LNCaP clone FGC (cell line): ENCODE measurements at places on chromosomes 3 and 15.

DNA sequence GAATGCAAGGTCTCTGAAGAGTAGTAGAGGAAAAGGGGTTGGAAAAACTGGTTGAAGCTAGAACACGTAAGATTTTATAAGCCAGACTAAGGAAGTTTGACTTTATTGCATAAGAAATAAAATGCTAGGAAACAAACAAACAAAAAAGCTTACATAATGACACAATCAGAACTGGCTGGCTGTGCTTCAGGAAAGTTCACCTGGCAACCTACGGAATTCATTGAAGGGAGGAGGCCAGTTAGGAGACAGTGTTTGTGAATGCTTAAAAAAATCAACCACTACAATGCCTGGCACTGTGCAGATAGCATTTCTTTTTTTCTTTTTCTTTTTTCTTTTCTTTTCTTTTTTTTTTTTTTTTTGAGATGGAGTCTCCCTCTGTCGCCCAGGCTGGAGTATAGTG lies 1.9 kb upstream of the ICE2 start:
- DNase-seq, result peak; percentile 94

- DNase-seq, result no peak
These were observed 245.1 kb downstream of the PCCB start for GRCh38 chr3:136495213-136495612.

- no peak for DNase-seq
These were observed 46.1 kb downstream of the RFTN1 start for GRCh38 chr3:16467393-16467792.

GRCh38 chr15:50168783-50169411 lies 13.1 kb upstream of the SLC27A2 start:
- no peak for DNase-seq

DNA sequence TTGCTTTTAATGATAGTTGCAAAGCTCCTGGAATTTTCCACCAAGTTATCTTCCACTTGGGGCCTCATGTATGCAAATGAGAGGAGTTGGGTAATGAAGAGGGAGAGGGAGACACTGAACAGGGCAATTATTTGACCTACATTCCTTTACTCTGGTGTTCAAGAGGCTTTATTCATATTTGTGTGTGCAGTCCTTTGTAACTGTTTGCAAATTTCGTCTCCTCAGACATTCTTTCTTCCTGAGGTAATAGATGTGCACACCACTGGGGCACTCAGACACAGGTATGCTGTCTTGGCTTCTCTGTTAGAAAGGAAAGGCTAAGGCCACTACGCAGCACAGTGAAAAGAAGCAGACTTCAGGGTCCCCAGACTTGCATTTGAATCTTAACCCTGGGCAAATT lies 189.7 kb upstream of the IL12A start:
- DNase-seq, result no peak

DNA sequence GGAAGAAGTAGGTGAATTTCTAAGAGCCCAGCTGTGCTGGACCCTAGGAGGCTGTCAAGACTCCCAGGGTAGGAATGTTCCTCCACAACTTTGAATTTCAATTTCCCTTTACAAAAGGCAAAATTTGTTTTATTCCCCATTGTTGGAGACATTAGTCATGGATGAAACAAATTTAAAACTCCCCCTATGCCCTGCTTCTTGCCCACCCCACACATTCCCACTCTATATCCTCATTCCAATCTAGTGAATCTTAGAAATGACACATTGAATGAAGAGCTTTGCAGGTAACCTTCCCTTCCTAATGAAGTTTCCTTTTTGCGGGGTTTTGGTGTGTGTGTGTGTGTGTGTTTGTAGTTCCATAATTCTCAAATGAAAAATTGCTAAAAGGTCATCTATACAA lies 72.6 kb downstream of the CCNL1 start:
- no peak for DNase-seq

GRCh38 chr3:179688850-179689249 lies 36.0 kb downstream of the USP13 start:
- DNase-seq, result peak; percentile 70

DNA sequence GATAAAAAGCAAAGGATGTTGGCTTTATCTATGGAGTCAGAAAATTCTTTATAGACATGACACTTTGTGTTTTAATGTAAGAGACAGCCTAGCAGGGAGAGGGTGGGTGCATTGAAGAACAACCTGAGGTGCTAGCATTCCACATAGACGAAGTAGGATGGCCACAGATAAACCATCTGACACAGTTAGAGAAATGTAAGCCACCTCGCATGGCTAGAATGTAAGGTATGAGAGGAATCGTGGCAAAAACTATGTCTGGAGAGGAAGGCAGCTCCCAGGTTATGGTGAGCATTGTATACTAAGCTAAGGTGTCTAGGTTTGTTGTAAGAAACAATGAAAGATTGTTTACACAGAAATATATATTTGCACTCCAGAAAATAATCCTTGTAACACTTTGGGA lies 194.0 kb upstream of the SLITRK3 start:
- DNase-seq, result no peak

DNA sequence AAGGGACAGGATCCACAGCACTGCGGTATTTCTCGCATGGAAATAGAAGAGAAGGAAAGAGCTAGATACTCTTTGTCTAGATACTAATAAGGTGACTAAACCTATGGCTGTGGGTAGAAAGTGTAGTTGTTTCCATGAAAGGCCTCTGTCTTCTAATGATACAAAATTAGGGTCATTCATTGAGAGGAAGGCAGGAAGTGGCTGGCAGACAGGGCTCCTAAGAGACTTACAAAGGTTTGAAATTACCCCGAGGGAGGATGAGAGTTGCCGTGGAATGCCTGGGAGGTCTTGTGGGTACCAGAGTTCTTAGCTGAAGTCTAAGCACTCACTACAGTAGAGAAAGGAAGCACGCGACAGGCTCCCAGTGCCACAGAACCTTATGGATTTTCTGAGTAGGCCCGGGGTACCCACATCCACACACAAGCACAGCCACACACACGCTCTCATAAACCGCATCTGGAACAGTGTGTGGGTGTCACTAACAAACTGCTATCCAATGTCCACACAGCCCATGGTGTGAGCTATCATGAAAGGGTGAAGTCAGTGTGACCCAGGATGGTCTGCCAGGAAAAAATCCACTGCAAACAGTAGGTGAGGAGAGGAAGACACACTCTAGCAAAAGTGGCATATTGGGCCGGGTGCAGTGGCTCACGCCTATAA lies 221.4 kb downstream of the FAM43A start:
- DNase-seq, result no peak

DNA sequence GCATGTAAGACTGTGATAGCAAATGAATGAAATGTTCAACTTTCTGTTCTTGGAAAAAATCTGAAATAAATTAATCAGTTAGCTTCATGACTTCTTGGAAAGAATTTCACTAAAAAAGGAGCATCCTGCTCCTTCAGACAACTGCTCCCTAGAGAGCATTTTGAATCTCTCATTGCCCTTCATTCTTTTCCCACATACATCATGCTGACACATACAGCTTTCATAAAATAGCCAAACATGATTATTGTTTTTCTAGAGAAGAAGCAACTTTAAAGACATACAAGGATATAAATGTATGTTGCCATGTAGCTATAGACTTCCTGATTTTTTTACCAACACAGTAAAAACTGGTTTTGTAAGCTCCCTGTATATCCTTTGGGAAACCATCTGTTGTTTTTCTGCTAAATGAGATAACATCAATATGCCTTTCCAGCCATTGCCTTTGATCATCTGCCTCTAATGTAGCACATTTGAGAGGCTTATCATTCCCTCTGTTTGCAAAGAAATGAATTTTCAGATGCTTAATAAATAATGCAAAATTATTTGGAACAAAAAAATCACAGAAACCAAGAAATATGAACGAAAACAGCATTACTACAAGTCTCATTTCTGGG lies 248.2 kb upstream of the GPR149 start:
- DNase-seq, result peak; percentile 22

GRCh38 chr3:72960812-72961518 lies 35.6 kb upstream of the PPP4R2 start:
- DNase-seq, result peak; percentile 56

DNA sequence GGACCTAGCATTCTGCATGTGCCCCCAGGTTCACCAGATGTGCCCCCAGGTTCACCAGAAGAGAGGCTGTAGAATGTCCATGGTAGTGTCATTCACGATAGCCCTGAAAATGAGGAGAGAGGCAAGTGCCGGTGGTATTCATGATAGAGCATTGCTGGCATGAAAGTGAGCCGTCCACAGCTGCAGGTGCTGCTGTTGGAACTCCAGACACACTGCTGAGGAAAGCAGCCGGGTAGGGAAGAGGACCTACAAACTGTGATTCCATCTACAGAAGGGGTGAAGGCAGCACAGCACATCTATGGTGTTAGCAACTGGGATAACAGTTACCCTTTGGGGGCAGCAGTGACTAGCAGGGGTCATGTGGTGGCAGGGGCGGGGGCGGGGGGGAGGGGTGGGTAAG lies 125.0 kb upstream of the PLXNA1 start:
- DNase-seq, result no peak

GRCh38 chr15:91751611-91752010 lies 101.9 kb upstream of the SLCO3A1 start:
- DNase-seq, result no peak

- no peak for DNase-seq
These were observed 20.8 kb downstream of the SELENOT start for GRCh38 chr3:150623945-150624344.

DNA sequence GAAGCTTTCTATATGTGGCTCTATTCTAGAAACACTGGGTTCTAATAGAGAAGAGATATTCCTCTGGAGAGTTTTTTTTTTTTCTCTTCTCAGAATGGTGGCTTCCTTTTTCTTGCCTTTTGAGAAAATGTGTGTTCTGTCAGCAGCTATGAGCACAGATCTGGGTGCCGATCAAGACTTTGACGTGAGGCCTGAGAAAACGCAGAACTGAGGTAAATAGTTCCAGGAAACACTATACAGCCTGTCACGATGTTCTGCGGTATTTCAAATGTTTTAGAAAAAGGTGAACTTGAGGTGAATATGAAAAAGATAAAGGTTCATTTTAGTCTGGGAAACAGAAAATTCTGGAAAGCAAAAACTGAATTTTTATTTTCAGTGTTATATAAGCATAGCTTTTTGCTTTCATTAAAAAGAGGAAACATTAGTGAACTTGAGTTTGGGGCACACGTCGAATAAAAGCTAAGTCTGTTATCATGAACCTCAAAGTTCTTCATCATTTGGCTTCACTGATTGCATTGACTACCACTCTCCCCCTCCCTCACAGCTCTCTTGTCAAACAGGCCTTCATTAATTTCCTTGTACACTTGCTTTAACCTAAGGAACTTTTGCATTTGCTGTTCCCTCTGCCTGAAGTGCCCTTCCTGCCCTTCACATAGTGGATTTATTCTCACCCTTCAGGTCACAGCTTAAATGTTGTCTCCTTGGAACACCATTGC lies 265.1 kb downstream of the NFKBIZ start:
- DNase-seq, result no peak

DNA sequence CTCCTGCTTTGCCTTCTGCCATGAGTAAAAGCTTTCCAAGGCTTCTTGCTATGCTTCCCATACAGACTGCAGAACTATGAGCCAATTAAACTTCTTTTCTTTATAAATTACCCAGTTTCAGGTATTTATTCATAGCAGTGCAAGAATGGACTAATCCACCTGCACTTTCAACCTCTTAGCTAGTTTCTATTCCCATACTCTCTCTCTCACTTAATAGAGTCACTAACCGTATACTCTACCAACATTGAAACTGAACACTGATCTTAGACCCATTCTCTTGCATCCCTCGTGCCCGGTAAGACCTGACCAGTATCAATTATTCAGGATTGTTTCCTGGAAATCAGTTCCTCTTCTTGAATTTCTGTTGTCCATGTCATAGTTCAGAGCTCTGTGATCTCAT lies 92.7 kb upstream of the TMC3 start:
- DNase-seq, result no peak

GRCh38 chr3:106018102-106018501 lies 149.3 kb upstream of the CBLB start:
- DNase-seq, result no peak

- DNase-seq, result no peak
These were observed 42.9 kb downstream of the TIMP4 start for GRCh38 chr3:12115849-12116248.

GRCh38 chr15:58443308-58443707 lies 11.5 kb downstream of the LIPC start:
- no peak for DNase-seq

DNA sequence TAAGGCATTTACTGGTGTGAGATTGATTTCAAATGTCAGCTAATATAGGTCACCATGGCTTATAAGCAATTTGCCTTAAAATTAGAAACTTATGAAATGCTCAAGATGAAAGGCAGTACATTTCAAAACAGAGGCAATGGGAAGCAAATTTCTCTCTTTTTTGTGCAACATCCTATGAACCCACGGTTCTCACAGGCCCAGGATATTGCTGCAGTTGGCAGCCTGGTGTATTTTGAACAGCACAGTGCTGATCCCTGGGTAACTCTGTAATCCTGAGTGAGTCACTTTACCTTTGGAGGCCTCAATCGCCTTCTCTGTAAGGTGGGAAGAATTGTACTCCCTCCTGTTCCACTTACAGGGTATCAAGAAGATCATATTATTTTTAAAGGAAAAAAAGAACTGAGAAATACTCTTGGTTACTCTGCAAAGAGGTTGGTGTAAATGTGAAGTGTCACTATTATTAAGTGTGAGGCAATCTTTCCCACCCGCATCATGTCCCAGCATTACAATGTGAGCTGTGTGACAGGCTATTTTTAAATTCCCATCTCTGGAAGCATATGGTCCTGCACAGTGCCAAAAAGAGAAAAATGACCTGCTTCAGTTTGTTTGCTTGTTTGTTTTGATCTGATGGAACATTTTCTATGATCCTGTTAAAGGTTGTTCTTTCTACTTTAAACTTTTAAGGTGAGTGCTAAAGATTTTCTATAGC lies 190.1 kb upstream of the LPP start:
- DNase-seq, result no peak

GRCh38 chr15:64698823-64699222 lies 76.6 kb downstream of the RBPMS2 start:
- no peak for DNase-seq

GRCh38 chr3:123757281-123757940 lies 126.7 kb downstream of the MYLK start:
- DNase-seq, result no peak

DNA sequence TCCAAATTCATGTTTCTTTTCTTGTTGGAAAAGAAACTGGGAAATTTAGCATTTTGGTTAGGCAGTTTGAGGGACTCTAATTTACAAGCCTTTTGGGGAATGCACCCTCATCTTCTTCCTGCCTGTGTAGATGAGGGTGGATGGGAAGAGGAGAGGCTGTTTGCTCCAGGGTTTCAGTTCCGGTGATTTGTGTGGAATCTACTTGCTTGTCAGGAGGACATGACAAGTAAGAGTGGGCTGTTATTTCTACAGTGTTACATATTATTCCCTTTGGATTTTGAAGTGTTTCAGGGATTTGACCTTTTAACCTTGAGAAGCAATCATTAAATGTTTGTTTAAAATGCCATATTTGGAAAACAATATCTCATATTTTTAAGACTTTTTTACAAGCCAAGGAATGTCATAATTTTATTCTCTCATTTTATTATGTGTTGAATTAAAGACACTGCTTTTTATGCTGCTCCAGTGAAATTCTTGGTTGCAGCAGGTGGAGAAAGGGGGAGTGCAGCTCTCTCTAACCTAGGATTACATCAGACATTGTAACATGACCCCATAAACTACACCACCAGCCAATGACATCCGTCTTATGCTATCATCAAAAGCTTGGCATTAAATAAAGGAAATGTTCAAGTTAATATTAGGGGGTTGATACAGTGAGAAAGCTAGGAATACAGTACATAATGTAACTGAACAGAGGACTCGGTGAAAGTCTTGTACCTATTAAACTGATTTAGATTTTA lies 30.2 kb downstream of the PLAAT1 start:
- DNase-seq, result no peak

- DNase-seq, result no peak
These were observed 81.3 kb downstream of the ABI3BP start for GRCh38 chr3:100911956-100912355.

GRCh38 chr15:49621401-49621811 lies 558 bp downstream of the DTWD1 start:
- peak; percentile 23 for DNase-seq
